ENCODE measurements at places on chromosomes 6 and 20.

GRCh38 chr20:53834062-53834442, 236.3 kb downstream of the BCAS1 start:
- no peak for DNase-seq

- DNase-seq, result peak; percentile 5
These were observed 197.6 kb upstream of the SASH1 start for GRCh38 chr6:148144917-148145521.

DNA sequence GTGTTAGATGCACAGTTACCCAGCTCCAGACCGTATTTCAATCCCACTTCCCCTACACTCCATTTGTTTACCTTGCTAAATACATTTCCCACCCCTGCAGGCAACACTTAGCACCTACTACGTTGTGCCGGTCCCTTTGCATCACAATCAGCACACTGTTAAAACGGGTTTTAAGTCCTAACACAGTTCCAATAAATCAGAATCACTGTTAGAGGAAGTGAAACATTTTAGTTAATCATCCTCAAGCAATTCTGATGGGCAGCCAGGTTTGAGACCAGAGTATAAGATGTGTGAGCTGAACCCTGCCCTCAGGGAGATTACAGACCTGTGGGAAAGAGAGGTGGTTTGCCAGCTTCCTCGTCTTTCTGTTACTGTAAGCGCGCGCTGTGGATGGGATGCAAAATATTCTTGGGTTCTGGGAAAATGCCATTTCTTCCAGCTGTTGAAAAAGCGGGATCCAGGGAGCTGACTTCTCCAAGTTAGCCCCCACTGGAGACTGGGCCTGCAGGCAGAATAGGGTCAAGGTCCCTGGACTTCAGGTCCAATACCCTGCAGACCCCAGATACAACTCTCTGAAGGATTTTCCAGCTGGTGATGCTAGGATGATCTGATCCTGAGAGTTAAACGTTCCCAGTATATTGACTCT, 3.1 kb downstream of the ZCCHC3 start:
- DNase-seq, result no peak

- DNase-seq, result peak; percentile 19
These were observed 25.3 kb downstream of the RIPOR2 start for GRCh38 chr6:24910331-24910960.

- no peak for DNase-seq
These were observed 91.8 kb downstream of the PLEKHG1 start for GRCh38 chr6:150691463-150691862.

DNA sequence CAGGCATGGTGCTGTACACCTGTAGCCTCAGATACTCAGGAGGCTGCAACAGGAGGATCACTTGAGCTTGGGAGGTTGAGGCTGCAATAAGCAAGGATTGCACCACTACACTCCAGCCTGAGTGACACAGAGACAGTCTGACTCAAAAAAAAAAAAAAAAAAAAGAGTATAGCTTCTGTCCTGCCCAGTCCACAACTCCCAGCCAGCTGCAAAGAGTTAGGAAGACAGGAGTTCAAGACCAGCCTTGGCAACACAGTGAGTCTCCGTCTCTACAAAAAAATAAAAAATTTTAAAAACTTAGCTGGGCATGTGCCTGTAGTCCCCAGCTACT, 28.3 kb upstream of the TLDC2 start:
- DNase-seq, result no peak

DNA sequence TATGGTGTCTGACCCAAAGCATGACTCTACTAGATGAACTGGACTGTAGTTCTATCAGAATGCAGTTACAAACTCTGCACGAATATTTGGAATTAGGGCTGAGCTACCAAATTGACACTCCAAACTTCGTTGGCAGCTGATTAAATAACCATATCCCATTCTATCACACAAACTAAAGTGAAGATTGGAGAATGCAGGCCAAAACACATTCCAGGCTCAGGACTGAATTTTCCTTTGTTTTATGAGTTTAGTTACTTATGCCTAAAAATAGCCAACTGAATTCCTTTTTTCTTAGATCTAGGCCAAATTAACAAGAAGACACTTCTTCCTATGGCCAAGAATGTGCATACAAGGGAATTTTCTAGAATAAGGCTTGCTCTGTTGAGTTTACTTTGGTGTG, 9.7 kb upstream of the KIAA0408 start:
- DNase-seq, result no peak

DNA sequence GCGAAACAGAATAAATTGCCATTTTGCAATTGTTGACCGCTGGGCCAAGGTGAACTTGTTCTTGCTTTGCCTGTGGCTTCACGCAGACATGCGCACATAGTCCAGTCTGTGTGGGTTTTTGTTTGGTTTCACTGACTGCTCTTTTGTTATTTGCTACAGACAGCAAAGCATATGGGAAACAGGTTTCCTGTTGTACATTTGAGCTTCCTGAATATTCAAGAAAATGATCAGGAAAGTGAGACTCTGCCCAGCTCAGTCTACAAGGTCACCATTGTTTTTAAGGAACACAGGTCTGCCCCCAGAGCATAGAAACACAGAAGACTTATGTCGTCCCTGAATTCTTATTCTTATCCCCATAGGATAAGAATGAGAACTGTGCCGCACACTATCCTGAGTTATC, 55.6 kb downstream of the SASH1 start:
- DNase-seq, result no peak

DNA sequence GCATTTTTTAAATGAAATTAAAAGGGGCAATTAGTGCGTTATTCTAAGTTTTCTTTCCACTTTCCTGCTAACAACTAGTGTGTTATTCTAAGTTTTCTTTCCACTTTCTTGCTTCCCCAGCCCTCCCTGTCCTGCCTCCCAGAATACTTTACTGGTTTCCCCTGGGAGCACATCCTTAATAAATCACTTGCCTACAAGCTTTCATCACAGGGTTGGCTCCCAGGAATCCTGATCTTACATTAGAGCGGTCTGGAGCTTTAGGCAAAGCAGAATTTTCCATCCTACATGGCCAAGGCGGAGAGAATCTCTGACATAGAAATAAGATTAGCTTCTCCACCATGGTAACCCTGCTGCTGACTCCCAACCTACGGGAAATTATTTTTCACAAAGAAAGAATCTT, 150.4 kb downstream of the BFSP1 start:
- no peak for DNase-seq

- no peak for DNase-seq
These were observed 199.2 kb downstream of the ALDH8A1 start for GRCh38 chr6:134750669-134751068.

GRCh38 chr6:3372912-3373554, 83.8 kb downstream of the SLC22A23 start:
- no peak for DNase-seq

- no peak for DNase-seq
These were observed 140.5 kb upstream of the OPRM1 start for GRCh38 chr6:153898360-153899059.

DNA sequence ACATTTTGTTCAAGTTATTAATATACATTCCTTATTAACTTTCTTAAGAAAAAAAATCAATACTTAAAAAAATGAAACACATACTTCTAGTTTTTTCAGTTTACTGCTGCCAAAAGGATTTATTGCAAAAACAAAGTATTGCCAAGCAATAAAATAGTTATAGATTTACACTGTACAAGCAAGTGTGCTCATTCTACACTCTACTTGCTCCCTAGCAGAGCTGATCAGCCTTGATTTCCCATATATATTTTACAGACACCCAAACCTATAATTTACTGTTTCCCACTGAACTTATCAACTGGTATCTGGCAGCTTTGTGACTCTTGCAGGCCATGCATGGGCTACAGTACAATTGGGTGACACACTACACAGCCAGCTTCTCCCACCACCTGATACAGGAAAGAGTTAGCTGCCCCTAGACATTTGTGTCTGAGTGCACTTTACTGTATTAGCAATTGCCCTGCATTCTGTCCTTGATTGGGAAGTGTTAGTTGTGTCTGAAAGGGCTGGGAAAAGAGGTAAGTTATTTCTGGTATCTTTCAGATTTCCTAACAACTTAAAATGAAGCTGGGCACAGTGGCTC, 156.0 kb upstream of the BEND3 start:
- no peak for DNase-seq

GRCh38 chr20:63738687-63739129, 868 bp upstream of the SLC2A4RG start:
- no peak for DNase-seq

DNA sequence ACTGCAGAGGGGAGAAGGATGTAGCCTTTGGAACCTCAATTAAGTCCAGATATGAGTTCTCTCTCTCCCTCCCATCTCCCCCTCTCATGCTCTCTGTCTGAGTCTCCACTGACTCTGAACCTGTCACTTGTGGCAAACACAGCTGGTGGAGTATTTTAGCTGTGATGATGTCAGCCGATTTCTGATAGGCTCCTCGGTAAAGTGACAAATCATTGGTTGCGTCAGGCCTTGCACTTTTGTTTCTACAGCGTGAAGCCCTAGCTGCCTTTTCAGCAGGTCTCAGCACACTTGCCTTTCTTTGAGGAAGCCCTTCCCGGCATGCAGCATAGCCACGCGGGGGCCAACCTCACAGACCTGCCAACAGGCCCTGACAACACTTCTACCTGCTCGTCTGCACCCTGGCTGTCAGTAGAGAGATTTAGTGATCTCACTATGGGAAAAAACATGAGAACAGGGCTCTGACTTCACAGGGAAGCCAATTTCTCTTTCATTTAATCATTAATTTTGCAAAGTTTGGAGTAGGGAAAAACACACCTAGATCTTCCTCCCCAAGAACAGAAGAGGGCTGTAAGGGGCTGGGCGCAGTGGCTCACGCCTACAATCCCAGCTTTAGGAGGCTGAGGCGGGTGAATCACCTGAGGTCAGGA, 84.4 kb downstream of the GMPR start:
- DNase-seq, result no peak
